ENCODE measurements at places on chromosomes 2 and 18. TPM values are rescaled to one million over a fixed set of nuclear protein-coding genes. Genes with fewer than 3 reads are reported as not detected.
A peak's percentile ranks its signal among the peaks of the same experiment; 100 is the strongest.

The PCARE gene
- total RNA-seq, result not detected

The VWC2L gene
- total RNA-seq, result not detected

The ARHGEF4 gene
- 56.0 TPM for total RNA-seq

The LYG2 gene
- total RNA-seq, result not detected

The PPP4R1 gene
- total RNA-seq, result 67.0 TPM

The TACR1 gene
- total RNA-seq, result 4.2 TPM

The ALKAL2 gene
- total RNA-seq, result 2.6 TPM

The CNGA3 gene
- not detected for total RNA-seq

The DYNAP gene
- total RNA-seq, result not detected

The UNC50 gene
- 42.5 TPM for total RNA-seq

DNA sequence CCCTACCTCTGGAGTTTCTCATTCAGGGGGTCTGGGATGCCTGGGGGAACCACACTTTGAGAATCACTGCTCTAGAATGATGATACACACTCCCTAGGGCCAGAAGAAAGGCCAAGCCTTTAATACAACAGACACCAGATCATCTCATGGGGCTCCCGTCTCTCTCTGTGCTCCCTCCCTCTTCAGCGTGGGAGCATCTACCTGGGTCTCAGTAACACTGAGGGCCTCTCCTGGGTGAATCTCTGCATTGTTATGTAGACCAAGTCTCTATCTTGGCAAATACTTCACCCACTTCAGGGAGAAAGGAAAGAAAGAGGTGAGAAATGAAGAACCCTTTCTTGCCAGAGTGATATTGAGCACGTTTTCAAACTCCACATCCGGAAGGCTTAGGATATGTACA is 146.8 kb upstream of the MSH6 start:
- H3K27me3 ChIP-seq, result peaks cover 2% of the 10 kb centered on the region
- H3K36me3 ChIP-seq, result no peaks in the 10 kb centered on the region
- H3K4me3 ChIP-seq, result no peak overlapping the region
- no peaks in the 10 kb centered on the region for H3K4me1 ChIP-seq

GRCh38 chr18:48781988-48782363 is 168.8 kb downstream of the SMAD7 start:
- H3K36me3 ChIP-seq, result no peaks in the 10 kb centered on the region
- H3K27ac ChIP-seq, result peak overlapping the region; percentile 65
- no peak for DNase-seq
- H3K4me3 ChIP-seq, result no peak overlapping the region
- peaks cover 8% of the 10 kb centered on the region for H3K4me1 ChIP-seq

- no peaks in the 10 kb centered on the region for H3K27me3 ChIP-seq
- no peaks in the 10 kb centered on the region for H3K36me3 ChIP-seq
- DNase-seq, result peak; percentile 52
- no peaks in the 10 kb centered on the region for H3K4me1 ChIP-seq
These were observed 88.9 kb downstream of the MYL12B start for GRCh38 chr18:3350566-3351527.

- no peaks in the 10 kb centered on the region for H3K36me3 ChIP-seq
- no peaks in the 10 kb centered on the region for H3K27me3 ChIP-seq
- H3K4me3 ChIP-seq, result no peak overlapping the region
These were observed 378.4 kb downstream of the CDH7 start for GRCh38 chr18:66129248-66129647.

DNA sequence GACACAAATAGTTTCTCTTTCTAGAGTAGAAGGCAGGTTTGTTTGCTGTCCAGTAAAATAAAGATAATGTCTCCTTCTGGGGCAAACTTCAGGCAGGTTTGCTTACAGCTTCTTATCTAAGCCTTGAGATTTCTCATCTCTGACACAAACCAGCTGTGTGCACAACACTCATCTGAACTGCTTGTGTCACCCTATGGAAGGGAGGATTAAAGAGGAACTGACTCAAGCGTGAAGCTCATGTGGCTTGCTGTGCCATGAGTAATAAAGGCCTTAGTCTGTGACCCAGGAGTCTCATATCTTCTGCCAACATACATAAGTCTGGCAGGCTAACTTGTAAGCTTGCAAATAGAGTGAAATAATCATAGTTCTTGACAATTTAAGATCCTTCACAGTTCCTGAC is 24.2 kb upstream of the CPO start:
- no peak overlapping the region for H3K27ac ChIP-seq
- no peaks in the 10 kb centered on the region for H3K27me3 ChIP-seq
- H3K4me1 ChIP-seq, result no peaks in the 10 kb centered on the region
- DNase-seq, result no peak

DNA sequence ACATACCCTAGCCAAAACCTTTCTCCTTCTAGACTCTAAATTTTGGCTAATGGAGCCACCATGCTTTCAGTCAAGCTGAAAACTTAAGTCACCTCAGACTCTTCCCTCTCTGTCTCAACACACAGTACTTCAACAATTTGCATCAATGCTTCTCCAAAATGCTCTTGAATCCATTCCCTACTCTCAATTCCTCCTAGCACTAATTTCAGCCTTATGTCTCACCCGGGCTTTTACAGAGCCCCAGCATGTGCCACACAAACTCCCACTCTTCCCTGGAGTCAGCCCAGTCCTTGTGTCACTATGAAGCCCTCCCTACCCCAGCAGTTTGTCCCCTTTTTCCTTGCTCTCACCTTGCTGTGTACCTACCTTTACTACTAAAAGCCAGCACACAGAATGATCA is 38.7 kb downstream of the AAK1 start:
- H3K4me1 ChIP-seq, result no peaks in the 10 kb centered on the region
- no peaks in the 10 kb centered on the region for H3K27me3 ChIP-seq
- no peak for DNase-seq
- no peak overlapping the region for H3K27ac ChIP-seq
- no peaks in the 10 kb centered on the region for H3K36me3 ChIP-seq

- H3K4me1 ChIP-seq, result no peaks in the 10 kb centered on the region
These were observed 1794.1 kb upstream of the LRRTM1 start for GRCh38 chr2:82098617-82099016.

- H3K27me3 ChIP-seq, result no peaks in the 10 kb centered on the region
- H3K36me3 ChIP-seq, result no peaks in the 10 kb centered on the region
- H3K4me1 ChIP-seq, result no peaks in the 10 kb centered on the region
- DNase-seq, result no peak
These were observed 97.2 kb downstream of the ARL4C start for GRCh38 chr2:234399451-234400246.

GRCh38 chr2:3099145-3099859 is 278.3 kb downstream of the EIPR1 start:
- no peak for DNase-seq
- H3K27me3 ChIP-seq, result no peaks in the 10 kb centered on the region
- no peak overlapping the region for H3K4me3 ChIP-seq
- no peaks in the 10 kb centered on the region for H3K36me3 ChIP-seq
- no peak overlapping the region for H3K27ac ChIP-seq
- H3K4me1 ChIP-seq, result no peaks in the 10 kb centered on the region

- H3K36me3 ChIP-seq, result no peaks in the 10 kb centered on the region
- DNase-seq, result no peak
- no peaks in the 10 kb centered on the region for H3K27me3 ChIP-seq
- H3K4me3 ChIP-seq, result no peak overlapping the region
These were observed 101.9 kb downstream of the CDH20 start for GRCh38 chr18:61435064-61435652.

GRCh38 chr2:98455494-98455976 is 10.9 kb downstream of the INPP4A start:
- H3K36me3 ChIP-seq, result no peaks in the 10 kb centered on the region
- no peak overlapping the region for H3K4me3 ChIP-seq
- H3K27me3 ChIP-seq, result no peaks in the 10 kb centered on the region
- DNase-seq, result no peak
- no peaks in the 10 kb centered on the region for H3K4me1 ChIP-seq
- H3K27ac ChIP-seq, result no peak overlapping the region

DNA sequence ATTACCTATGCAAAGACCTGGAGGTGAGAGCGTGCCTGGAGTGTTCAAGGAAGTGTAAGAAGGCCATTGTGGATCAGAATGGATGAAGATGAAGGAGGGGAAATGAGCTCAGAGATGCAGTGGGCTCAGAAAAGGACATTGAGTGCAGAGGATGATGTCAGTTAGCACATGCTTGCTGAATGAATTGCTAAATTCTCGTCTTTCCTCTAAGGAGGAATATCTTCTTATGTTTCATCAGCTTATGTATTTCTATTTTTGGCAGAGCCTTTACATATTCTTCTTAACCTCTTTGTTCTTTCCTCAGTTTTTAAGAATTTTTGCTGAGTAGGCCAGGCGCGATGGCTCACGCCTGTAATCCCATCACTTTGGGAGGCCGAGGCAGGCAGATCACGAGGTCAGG is 30.9 kb downstream of the FAM171B start:
- H3K36me3 ChIP-seq, result no peaks in the 10 kb centered on the region
- no peaks in the 10 kb centered on the region for H3K27me3 ChIP-seq
- no peak overlapping the region for H3K4me3 ChIP-seq
- H3K4me1 ChIP-seq, result no peaks in the 10 kb centered on the region

DNA sequence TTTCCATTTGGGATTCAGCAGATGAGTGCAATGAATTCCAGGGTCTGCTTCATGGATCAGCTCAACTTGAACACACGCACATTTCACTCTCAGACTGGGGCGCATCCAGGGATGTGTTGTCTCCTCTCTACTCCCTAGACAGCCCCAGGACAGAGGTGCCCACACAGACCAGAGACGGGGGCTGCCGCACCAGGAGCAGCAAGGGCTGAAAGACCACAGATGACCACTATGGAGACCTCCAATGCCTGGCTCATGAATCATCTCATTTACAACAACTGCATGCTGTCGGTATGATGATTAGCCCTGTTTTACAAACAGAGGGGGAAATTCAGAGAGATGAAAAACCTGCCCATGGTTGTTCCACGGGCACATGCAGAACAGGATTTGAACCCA is 63.1 kb downstream of the CYP26B1 start:
- H3K4me1 ChIP-seq, result no peaks in the 10 kb centered on the region
- no peaks in the 10 kb centered on the region for H3K36me3 ChIP-seq
- no peak overlapping the region for H3K4me3 ChIP-seq
- no peak overlapping the region for H3K27ac ChIP-seq
- H3K27me3 ChIP-seq, result no peaks in the 10 kb centered on the region
- DNase-seq, result no peak

GRCh38 chr18:662197-662596 is 4.7 kb downstream of the TYMS start:
- no peak overlapping the region for H3K27ac ChIP-seq
- H3K4me3 ChIP-seq, result no peak overlapping the region
- H3K27me3 ChIP-seq, result no peaks in the 10 kb centered on the region
- no peak for DNase-seq

- no peak overlapping the region for H3K27ac ChIP-seq
- H3K27me3 ChIP-seq, result no peaks in the 10 kb centered on the region
- no peaks in the 10 kb centered on the region for H3K36me3 ChIP-seq
These were observed 80.4 kb downstream of the PMAIP1 start for GRCh38 chr18:59980188-59980637.

GRCh38 chr2:110842048-110842447 is 109.7 kb downstream of the ACOXL start:
- H3K4me1 ChIP-seq, result no peaks in the 10 kb centered on the region
- no peaks in the 10 kb centered on the region for H3K36me3 ChIP-seq
- no peak overlapping the region for H3K27ac ChIP-seq
- H3K4me3 ChIP-seq, result no peak overlapping the region
- DNase-seq, result no peak

DNA sequence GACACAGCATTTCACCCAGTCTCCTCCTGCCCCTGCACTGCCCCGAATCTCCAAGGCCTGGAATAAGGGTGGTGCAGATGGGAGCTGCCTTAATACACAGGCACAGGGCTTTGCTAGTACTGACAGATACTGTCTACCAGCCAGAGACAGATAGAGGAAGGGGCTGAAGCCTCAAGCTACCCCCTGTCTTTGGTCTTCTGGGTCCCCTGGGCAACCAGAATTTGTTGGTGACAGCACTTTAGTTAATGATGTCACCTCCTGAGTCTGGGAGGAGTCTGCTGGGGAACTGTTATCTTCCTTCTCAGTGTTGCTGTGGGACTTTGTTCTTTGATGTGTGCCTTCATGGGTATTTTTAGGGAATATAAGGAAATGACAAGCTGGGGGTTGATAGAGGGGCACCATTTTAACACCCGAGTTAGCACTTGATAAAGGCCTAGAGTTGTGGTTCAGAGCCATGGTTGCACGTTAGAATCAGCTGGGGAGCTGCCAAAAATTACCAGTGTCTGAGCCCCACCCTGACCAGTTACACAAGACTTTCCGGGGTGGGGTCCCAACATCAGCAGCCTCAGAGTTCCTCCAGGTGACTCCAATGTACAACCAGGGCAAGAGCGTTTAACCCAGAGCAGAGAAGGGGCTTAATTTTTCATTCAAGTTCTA is 136.8 kb downstream of the SMAD7 start:
- DNase-seq, result no peak
- H3K27me3 ChIP-seq, result no peaks in the 10 kb centered on the region
- no peak overlapping the region for H3K27ac ChIP-seq
- H3K4me1 ChIP-seq, result no peaks in the 10 kb centered on the region

GRCh38 chr2:142065700-142066099 is 65.1 kb downstream of the LRP1B start:
- H3K27ac ChIP-seq, result no peak overlapping the region
- no peaks in the 10 kb centered on the region for H3K4me1 ChIP-seq
- H3K36me3 ChIP-seq, result no peaks in the 10 kb centered on the region
- no peaks in the 10 kb centered on the region for H3K27me3 ChIP-seq
- no peak overlapping the region for H3K4me3 ChIP-seq

DNA sequence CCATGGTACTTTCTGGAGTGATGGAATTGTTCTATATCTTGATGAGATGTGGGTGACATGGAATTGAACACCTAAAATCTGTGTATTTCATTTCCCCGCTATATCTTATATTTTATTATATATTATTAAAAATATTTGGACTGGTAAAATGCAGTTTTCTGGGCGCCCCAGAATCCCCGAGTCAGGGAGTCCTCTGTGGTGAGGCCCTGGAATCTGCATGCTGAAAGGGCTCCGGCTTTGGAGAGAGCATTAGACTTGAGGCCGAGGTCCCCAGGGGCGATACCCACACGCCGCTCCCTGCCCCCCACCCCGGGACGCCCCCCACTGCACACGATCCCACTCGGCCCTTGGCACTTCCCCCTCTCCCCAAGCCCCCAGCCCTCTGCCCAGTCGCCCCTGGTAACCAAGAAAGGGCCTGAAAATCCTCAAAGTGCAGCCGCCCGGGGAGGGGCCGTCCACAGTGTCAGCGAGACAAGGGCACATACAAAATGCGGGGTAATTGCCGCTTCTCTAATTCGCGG is 126.0 kb downstream of the ZFP36L2 start:
- DNase-seq, result no peak
- no peaks in the 10 kb centered on the region for H3K36me3 ChIP-seq
- no peaks in the 10 kb centered on the region for H3K27me3 ChIP-seq
- H3K4me3 ChIP-seq, result peak overlapping the region; percentile 33

DNA sequence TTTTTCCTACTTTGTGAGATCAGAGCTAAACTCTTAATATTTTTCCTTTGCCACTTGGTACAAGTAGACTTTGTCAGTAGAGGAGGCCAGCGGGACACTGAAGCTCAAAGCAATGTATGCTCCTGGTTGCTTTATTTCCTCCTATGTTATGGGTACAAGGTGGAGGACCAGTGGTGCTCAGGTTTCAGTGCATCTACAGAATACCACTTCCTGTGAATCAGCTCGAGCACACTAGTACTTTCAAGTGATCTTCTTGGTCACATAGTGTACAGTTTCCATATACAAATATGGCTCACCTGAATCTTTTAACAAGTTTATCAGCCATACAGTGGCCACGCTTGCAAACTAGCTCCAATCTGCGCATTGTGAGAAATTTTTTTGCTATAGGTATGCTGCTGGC is 1674.8 kb upstream of the TMEFF2 start:
- no peak for DNase-seq
- H3K36me3 ChIP-seq, result no peaks in the 10 kb centered on the region
- H3K4me1 ChIP-seq, result no peaks in the 10 kb centered on the region
- no peak overlapping the region for H3K4me3 ChIP-seq

GRCh38 chr2:122191331-122191730 is 435.9 kb downstream of the TSN start:
- H3K27me3 ChIP-seq, result no peaks in the 10 kb centered on the region
- H3K4me1 ChIP-seq, result no peaks in the 10 kb centered on the region
- no peak overlapping the region for H3K4me3 ChIP-seq

- H3K27ac ChIP-seq, result no peak overlapping the region
- no peaks in the 10 kb centered on the region for H3K27me3 ChIP-seq
- no peaks in the 10 kb centered on the region for H3K36me3 ChIP-seq
- peaks cover 3% of the 10 kb centered on the region for H3K4me1 ChIP-seq
These were observed 6.7 kb upstream of the CTDSP1 start for GRCh38 chr2:218392891-218393462.

All from prostate gland (tissue), 2 donors.